Prostate gland (tissue), 2 donors: ENCODE measurements at places on chromosomes 2 and 18. TPM values are rescaled to one million over a fixed set of nuclear protein-coding genes. Genes with fewer than 3 reads are reported as not detected.

Gene SPEG
- total RNA-seq: 53.4 TPM

Gene DGUOK
- 107 TPM for total RNA-seq

Gene TNP1
- not detected for total RNA-seq

Gene MDH1B
- total RNA-seq: 0.82 TPM

Gene EML6
- total RNA-seq: 0.46 TPM

Gene COL4A4
- total RNA-seq: 6.1 TPM

Gene GTF2A1L
- total RNA-seq: 0.68 TPM

Gene PSMA8
- not detected for total RNA-seq

Gene MYO7B
- total RNA-seq: not detected

Gene CHRNG
- not detected for total RNA-seq

Gene ZC3H8
- total RNA-seq: 3.3 TPM

Gene SOX11
- total RNA-seq: not detected

Gene SERPINB4
- 1.1 TPM for total RNA-seq

Gene C2orf80
- not detected for total RNA-seq

Gene TMEM169
- 1.1 TPM for total RNA-seq

Gene SMC6
- 36.1 TPM for total RNA-seq

Gene TLK1
- 95.8 TPM for total RNA-seq

Gene APOB
- total RNA-seq: 0.09 TPM

Gene CXCR1
- total RNA-seq: 0.28 TPM

Gene CIB4
- total RNA-seq: not detected

Gene ELOA2
- total RNA-seq: 0.28 TPM

Gene GALR1
- 0.14 TPM for total RNA-seq

Gene SP5
- total RNA-seq: 8.4 TPM

Gene NOTO
- not detected for total RNA-seq

Gene ERMN
- not detected for total RNA-seq

Gene UGT1A5
- total RNA-seq: not detected

Gene RAPGEF4
- total RNA-seq: 7.3 TPM

Gene SPRED2
- 27.1 TPM for total RNA-seq

Gene MYO1B
- total RNA-seq: 22.4 TPM

Gene XRCC5
- 152 TPM for total RNA-seq

Gene NTSR2
- not detected for total RNA-seq

Gene LBX2
- total RNA-seq: not detected

Gene BIN1
- 65.6 TPM for total RNA-seq

Gene TMEFF2
- 55.8 TPM for total RNA-seq

Gene BUB1
- total RNA-seq: 21.9 TPM

Gene SH3RF3
- 17.0 TPM for total RNA-seq

Gene REEP1
- 6.6 TPM for total RNA-seq

Gene CD207
- 0.23 TPM for total RNA-seq

Gene CAPN14
- 0.80 TPM for total RNA-seq

Gene HOXD1
- 2.3 TPM for total RNA-seq

Gene CYP1B1
- 19.4 TPM for total RNA-seq
